ENCODE measurements at places on chromosomes 16 and 17.

DNA sequence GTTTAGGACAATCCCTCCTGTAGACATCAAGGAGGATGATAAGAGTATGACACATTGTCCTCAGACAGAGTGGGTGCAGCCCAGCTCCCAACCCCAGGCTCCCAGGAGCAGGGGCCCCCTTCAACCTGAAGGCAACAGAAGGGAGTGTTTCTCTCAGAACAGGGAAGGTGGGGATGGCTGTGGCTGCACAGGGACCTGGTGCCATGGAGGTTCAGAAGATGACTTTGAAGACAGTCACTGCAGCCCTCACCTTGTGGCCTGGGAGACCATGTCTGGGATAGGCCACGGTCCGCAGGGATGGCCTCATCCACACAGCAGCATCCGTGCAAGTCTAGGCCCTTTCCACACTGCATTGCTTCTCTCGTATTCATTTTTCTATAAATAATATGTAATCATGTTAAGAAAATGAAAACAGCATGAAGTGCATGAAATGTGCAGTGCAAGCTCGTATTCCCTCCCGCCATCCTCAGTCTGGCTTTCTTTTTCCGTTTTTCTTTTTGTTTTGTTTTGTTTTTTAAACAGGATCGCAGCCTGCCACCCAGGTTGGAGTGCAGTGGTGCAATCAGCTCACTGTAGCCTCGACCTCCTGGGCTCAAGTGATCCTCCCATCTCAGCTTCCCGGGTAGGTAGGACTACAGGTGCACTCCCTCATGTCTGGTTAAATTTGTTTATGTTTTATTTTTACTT is 71.1 kb downstream of the METRNL start:
- peaks cover 65% of the 10 kb centered on the region for H3K27me3 ChIP-seq
- DNase-seq = no peak
- no peak overlapping the region for H3K27ac ChIP-seq
- H3K36me3 ChIP-seq = no peaks in the 10 kb centered on the region
- no peak overlapping the region for H3K4me3 ChIP-seq

- H3K27ac ChIP-seq = no peak overlapping the region
- DNase-seq = no peak
Measured at GRCh38 chr17:35740997-35741931, 9.8 kb downstream of the RASL10B start.

- H3K27me3 ChIP-seq = no peaks in the 10 kb centered on the region
- peaks cover 34% of the 10 kb centered on the region for H3K4me1 ChIP-seq
- H3K36me3 ChIP-seq = peaks cover 94% of the 10 kb centered on the region
- no peak overlapping the region for H3K4me3 ChIP-seq
- no peak for DNase-seq
- H3K27ac ChIP-seq = peak overlapping the region; percentile 64
Measured at GRCh38 chr17:48059125-48059668, 11.0 kb downstream of the NFE2L1 start.

DNA sequence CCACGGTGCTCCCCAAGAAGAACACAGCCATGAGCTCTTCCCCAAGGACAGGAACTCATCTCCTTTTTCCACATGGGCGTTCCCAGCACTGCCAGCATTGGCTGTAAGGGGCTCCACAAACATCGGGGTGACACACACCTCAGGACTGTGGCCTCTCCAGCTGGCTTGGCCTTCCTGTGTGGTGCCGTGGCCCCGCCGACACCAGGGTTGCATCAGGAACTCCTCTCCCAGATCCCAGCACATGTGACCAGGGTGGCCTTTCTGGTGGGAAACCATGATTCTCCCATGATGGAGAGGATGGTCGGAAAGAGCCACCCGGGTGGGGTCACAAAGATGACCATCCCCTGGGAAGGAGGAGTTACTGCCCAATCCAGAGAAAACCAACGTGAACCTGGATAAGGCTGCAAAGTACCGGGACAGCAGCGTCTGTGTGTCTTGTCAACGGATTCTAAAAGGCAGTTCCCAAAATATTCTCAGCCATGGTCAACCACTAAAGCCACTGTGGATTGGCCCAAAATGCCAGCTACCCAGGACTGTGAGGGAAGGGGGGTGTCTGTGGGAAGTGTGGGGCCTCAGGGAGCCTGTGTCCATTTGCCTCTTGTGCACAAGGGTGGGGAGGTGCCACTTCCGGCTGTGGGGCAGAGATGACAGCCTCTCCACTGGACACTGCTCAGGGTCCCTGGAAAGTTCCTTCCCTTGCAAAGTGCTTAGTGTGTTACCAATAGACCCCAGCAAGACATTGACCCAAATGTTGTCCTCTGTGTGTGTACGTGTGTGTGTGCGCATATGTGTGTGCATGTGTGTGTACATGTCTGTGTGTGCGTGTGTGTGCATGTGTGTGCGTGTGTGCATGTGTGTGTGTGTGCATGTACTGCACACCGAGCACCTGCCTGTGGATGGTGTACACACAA is 78.0 kb upstream of the CBX4 start:
- no peaks in the 10 kb centered on the region for H3K27me3 ChIP-seq
- H3K4me3 ChIP-seq = no peak overlapping the region
- no peak overlapping the region for H3K27ac ChIP-seq
- no peaks in the 10 kb centered on the region for H3K36me3 ChIP-seq
- no peak for DNase-seq

DNA sequence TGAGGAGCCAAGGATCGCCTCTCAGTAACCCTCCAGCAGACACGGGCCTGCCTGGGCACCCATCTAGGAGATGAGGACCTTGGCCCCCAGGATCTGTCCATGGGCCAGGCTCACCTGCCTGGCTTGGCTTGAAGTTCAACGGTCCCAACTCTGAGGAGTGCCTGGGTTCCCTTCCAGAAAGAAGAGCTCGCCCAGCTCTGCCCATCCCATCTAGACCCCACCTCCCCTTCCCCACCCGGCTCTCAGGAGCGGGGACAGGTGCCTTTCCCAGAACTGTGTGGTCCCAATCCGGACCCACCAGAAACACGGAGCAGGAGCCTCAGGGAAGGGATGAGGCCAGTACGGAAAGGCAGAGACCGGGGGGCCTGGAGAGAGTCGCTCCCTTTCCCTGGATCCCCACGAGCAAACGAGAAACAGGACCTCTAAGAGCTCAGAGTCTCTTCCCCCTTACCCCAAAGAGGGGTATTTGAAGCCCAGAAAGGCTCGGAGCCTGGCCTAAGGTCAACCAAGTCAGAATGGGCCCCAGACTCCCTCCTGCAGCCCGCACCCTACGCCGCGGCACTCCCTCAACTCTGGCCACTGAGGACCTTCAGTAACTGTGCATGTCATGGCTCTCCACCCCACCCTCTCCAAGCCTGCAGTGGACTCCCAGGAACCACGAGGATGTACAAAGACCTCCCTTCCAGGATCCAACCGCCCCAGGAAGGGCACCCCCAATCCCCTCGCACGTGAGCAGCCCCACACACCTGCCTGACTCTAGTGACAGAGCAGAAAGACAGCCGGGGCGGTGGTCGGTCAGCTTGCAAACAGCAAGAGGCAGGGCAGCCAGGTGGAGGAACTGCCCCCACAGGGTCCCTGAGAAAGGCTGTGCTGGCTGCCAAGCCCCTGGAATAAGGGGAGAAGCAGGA is 5.4 kb downstream of the CLUH start:
- peaks cover 29% of the 10 kb centered on the region for H3K4me1 ChIP-seq
- H3K4me3 ChIP-seq = no peak overlapping the region
- H3K27ac ChIP-seq = peak overlapping the region; percentile 61

GRCh38 chr17:18161207-18162145 is 22.2 kb upstream of the ALKBH5 start:
- peaks cover 1% of the 10 kb centered on the region for H3K36me3 ChIP-seq
- no peaks in the 10 kb centered on the region for H3K27me3 ChIP-seq
- H3K4me3 ChIP-seq = no peak overlapping the region
- H3K4me1 ChIP-seq = peaks cover 11% of the 10 kb centered on the region

- no peak overlapping the region for H3K27ac ChIP-seq
- DNase-seq = peak; percentile 16
- H3K4me3 ChIP-seq = no peak overlapping the region
- no peaks in the 10 kb centered on the region for H3K27me3 ChIP-seq
- H3K4me1 ChIP-seq = peaks cover 6% of the 10 kb centered on the region
Measured at GRCh38 chr17:60229188-60229802, 79.5 kb downstream of the CA4 start.

DNA sequence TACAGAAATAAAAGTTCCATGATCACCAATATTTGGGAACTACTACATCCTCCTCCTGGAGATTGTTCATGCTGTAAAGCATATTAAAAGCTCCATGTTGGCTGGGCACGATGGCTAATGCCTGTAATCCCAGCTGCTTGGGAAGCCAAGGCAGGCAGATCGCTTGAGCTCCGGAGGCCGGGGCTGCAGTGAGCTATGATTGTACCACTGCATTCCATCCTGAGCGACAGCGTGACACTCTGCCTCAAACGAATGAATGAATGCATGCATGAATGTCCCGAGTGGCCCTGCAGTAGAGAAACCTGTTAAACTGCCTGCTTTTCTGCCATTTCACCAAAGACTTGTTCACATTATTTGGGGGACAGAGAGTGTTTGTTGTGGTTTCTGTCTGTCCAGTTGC is 15.0 kb downstream of the CNEP1R1 start:
- no peak for DNase-seq
- H3K27me3 ChIP-seq = peaks cover 21% of the 10 kb centered on the region
- no peak overlapping the region for H3K27ac ChIP-seq
- no peak overlapping the region for H3K4me3 ChIP-seq
- H3K4me1 ChIP-seq = peaks cover 11% of the 10 kb centered on the region

- peaks cover 26% of the 10 kb centered on the region for H3K36me3 ChIP-seq
- H3K4me1 ChIP-seq = no peaks in the 10 kb centered on the region
- H3K4me3 ChIP-seq = no peak overlapping the region
- H3K27ac ChIP-seq = no peak overlapping the region
- no peaks in the 10 kb centered on the region for H3K27me3 ChIP-seq
- DNase-seq = no peak
Measured at GRCh38 chr17:80777274-80777673, 214.4 kb upstream of the CHMP6 start.

DNA sequence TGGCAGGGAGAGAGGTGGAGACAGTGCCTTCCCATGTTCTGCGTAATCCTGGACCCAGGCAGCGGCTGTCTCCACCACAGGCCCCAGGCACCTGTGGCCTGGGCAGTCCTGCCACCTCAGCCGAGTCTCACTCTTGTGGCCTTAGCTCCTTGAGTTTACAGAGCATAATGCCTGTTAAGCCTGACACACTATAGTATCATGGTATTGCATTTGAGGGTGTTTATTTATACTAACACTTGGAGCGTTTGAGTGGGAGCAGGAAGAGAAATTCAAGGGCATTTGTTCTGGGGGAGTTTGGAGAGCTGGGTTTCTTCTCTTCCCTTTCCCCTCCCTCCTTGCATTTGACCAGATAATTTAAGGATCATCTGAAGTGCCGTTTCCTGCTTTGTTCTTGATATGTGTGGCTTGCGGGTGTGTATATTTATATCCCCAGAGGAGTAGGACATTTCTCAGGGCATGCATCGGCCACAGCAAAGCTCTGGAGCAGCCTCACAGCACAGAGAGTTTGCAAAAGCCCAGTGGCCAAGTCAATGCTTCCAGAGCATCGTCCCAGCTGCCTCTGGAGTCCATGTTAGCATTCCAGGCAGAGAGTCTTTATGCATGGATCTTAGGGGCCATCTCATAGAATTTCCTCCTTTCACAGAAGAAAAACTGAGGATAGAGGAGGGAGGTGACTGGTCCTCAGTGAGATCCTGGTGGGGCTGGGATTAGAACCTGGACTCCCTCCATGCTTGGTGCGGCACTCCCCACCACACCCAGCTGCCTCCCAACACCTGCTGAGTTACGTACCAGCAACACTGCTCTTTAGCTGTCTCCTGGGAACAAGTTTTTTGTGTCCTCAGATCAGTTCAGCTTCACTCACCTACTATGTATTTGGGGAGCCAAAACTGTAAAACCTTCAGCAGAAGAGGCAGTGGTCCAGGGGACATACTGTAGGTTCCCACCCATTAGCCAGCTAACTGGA is 222.8 kb downstream of the CCDC182 start:
- H3K4me3 ChIP-seq = no peak overlapping the region
- peaks cover 27% of the 10 kb centered on the region for H3K4me1 ChIP-seq
- no peaks in the 10 kb centered on the region for H3K27me3 ChIP-seq
- peaks cover 17% of the 10 kb centered on the region for H3K36me3 ChIP-seq
- no peak for DNase-seq
- no peak overlapping the region for H3K27ac ChIP-seq

DNA sequence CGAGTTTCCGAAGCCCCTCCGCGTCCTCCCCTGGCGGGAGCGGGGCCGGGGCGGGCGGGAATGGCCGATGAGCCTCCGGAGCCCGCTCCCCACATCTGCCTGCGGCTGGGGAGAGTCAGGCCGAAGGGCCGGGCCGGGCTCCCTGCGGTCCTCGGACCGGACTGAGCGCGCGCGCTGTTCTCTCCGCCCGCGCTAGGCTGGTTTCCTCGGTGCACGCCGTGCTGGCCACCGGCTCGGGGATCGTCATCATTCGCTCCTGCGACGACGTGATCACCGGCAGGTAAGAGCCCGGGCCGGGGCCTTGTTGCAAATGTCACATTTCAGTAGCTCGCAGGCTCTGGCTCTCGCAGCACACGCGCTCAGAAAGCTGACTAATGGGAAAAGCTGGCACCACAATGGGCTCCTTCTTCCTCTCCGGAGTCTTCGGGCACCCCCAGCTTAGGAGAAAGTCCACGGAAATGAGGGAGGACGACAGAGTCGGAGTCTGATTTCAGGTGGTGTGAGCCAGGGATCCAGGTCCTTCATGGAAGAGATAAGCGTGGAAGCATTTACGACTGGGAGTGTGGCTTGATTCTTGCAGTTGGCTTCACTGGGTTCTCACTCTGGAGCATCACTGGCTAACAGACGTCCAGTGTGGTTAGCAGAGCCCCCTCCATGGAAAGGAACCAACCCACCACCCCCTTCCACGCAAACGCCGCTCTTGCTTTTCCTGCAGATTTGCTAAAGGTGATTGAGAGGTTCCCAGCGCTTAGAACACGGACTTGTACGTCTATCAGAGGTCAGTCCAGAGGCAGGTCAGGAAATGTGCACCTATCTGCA is 715 bp downstream of the TLCD3A start:
- no peaks in the 10 kb centered on the region for H3K27me3 ChIP-seq
- peak overlapping the region; percentile 61 for H3K27ac ChIP-seq
- peaks cover 31% of the 10 kb centered on the region for H3K4me1 ChIP-seq
- peak; percentile 47 for DNase-seq
- peaks cover 35% of the 10 kb centered on the region for H3K36me3 ChIP-seq

DNA sequence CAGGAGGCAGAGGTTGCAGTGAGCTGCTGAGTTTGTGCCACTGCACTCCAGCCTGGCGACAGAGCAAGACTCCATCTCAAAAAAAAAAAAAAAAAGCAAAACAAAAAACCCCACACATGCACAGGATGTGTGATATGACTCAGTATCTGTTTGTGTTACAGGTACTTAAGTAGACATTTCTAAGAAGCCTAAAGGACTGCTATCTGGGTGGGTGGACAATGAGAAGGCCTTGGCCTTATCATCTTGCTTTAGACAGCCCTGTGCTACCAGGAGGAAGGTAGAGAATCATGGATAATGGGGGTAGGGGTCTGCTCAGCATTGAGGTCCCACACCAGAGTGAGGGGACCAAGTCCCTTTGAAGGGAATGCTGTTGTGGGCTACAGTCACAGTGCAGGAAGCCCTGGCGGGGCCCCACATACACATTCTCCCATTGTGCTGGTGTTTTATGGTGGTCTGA is 26.7 kb downstream of the PLD6 start:
- no peak overlapping the region for H3K27ac ChIP-seq
- no peaks in the 10 kb centered on the region for H3K4me1 ChIP-seq
- H3K4me3 ChIP-seq = no peak overlapping the region
- H3K27me3 ChIP-seq = no peaks in the 10 kb centered on the region
- DNase-seq = no peak
- H3K36me3 ChIP-seq = peaks cover 72% of the 10 kb centered on the region

Data from MCF 10A (cell line).